ENCODE measurements at places on chromosomes 11 and 22.

- no peak for DNase-seq
These were observed 470.0 kb downstream of the BUD13 start for GRCh38 chr11:116302756-116303155.

DNA sequence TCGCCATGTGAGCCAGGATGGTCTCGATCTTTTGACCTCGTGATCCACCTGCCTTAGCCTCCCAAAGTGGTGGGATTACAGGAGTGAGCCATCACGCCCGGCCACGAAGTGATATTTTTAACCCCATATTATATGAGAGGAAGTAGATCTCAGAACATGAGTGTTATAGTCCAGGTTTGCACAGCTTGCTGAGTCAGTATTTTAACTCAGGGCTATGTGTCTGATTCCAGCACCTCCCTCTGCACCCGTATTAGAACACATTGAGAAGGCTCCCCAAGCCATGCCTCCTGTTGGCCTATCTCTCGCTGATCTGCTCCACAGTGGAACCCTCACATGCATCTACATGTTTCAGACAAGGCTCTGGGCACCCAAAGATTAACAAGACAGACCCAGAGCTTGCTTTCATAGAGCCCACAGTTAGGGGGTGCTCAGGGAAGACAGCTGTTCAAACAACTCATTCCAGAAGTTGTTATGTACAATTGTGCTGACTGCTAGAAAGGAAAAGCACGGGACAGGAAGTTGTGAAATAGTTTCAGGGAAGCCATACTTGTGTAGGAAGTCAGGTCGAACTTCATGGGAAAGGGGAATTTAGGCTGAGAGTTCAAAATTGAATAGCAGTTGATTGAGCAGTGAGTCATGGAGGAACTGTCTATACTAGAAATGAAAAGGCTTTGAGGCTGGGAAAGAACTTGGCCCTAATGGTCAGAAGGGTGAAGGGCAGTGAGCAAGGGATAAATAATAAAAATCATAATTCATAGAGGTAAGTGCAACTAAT is 49.3 kb upstream of the CLPB start:
- DNase-seq: no peak

DNA sequence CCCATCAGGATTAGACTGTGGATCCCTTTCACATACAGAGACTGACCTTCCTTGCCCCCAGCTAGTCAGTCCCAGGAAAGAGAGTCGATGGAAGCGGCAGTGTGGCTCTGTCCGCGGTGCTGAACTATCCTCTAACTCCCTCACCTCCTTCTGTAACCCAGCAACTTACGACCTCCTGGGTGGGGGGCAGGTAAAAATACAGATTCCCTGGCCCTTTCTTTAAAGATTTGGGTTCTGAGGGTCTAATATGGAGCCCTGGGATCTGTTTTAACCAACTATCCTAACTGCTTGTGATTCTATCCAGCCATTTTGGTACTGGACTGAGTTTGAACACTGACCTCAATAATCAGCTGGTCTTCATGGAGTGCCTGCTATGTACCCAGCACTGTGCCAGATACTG is 23.2 kb downstream of the MFNG start:
- DNase-seq: no peak

- DNase-seq: no peak
These were observed 1003.3 kb upstream of the CCDC90B start for GRCh38 chr11:84289381-84289906.

DNA sequence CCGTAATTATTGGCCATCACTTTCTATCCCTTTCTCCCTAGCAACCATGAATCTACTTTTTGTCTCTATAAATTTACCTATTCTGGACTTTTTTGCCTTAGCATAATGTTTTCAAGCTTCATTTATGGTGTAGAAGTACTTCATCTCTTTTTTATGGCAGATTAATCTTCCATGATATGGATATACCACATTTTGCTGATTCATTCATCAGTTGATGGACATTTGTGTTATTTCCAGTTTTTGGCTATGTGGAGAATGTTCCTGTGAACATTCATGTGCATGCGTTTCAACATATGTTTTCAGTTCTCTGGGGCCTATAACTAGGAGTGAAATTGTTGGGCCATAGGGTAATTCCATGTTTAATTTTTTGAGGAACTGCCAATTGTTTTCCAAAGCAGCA is 12.8 kb downstream of the CAPN1 start:
- no peak for DNase-seq

- DNase-seq: no peak
These were observed 5.2 kb downstream of the DGAT2 start for GRCh38 chr11:75773595-75774353.

DNA sequence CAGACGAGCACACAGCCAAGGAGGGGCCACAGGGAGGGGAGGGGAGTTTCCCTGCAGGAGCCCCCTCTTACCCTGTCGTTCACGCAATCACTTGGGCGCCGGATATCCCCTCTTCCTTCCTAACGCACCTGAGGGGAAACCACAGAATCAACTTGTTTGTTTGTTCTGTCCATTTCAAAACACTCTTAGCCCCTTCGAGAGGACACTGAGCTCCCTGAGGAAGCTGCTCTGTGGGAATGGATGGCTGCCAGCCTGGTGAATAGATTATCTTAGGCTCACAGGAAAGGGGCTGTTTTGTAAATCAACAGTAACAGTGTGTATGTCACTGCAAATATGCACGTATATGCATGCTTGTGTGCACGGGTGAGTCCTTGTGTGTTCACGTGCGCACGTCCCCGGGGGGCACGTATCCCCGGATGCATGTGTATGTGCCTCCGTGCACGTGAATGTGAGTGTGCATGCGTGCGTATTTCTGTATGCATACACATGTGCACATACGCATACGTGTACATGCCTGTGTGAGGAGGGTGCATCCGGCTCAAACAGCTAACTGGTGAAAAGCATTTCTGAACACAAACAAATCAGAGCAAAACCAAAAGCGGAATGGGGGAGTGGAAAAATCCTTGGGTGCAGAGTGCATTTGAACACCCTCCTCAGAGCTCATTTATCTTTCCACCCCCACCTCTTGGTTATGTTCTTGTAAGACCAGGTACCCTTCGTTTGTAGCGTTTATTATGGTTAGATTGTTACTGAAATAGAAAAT is 7.2 kb downstream of the ARSA start:
- DNase-seq: no peak

GRCh38 chr11:57638005-57638781 is 11.5 kb downstream of the YPEL4 start:
- DNase-seq: no peak

DNA sequence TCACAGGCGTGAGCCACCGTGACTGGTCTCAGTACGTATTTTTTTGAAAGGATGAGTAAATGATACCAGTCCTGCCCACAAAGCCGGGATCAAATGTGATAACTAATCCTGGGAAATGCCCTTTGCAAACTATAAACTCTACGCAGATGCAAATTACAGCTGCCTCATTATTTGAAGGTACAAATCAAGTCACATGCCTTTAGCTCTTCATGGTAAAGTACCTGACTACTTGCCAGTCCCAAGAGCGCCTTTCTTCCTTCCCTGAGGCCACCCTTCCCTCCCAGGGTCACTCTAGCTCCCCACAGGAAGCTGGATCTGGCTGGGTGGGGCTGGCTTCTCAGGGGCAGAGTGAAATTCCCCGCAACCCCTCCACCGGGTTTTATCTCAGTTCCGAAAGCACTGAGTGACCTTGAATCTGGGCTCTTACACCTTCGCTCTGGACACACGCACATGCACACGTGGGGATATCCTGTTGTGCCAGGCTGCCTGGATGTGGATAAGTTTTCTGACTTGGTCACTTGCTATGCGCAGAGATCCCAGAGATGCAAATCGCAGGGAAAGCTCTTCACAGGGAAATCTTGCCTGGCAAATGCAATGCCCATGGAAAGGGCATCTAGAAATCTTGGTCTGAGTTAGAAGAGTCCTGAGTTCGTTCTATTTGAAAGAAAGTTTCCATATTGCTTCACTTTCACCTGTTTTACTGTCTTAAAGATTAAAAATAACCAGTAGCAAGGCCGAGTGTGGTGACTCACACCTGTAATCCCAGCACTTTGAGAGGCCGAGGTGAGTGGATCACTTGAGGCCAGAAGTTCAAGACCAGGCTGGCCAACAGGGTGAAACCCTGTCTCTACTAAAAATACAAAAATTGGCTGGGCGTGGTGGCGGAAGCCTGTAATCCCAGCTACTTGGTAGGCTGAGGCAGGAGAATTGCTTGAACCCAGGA is 8.5 kb downstream of the A4GALT start:
- DNase-seq: no peak

DNA sequence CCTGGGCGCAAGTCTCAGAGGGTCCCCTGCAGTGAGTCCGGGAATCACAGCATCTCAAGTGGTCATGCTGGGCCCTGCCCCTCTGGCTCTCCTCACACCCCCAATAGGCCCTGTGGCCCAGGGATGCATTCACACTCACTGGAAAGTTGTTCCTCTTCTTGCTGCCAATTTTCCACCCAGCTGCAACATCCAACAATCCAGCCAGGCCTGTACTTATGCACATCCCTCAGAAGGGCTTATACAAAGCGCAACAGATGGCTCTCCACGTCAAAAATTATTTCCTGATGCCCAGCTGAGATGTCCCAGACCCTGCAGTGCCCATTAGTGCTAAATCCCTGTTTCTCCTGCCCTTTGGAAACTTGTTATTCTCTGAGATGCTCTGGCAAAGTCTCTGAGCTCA is 407.8 kb upstream of the NARS2 start:
- no peak for DNase-seq

- DNase-seq: no peak
These were observed at the start of gene INSC for GRCh38 chr11:15114501-15115475. TSS of gene INSC (plus strand) at chr11:15114923. CDS start at chr11:15149175, 34,252 bp downstream.

DNA sequence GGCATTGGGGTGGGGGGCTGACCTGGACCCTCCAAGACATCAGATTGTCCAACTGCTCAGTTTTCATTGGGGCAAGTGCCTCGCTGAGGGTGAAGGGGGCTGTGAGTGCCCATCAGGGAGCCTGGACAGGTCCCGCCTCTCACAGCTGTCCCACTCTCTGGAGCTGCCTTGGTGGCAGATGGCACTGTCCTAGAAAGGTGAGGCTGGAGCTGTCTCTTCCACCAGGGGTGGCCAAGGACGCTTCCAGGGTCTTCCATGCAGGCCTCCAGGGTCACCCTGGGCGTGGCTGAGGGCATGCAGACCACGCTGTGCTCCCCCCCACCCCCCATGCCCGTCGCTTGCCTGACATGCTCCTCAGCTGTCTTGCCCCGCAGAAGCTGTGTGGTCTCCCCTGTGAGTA is 53.5 kb upstream of the CCDC188 start:
- no peak for DNase-seq

- no peak for DNase-seq
These were observed 44.0 kb upstream of the AKIP1 start for GRCh38 chr11:8867035-8867434.

- DNase-seq: no peak
These were observed 489.3 kb downstream of the NTM start for GRCh38 chr11:131859538-131860210.

DNA sequence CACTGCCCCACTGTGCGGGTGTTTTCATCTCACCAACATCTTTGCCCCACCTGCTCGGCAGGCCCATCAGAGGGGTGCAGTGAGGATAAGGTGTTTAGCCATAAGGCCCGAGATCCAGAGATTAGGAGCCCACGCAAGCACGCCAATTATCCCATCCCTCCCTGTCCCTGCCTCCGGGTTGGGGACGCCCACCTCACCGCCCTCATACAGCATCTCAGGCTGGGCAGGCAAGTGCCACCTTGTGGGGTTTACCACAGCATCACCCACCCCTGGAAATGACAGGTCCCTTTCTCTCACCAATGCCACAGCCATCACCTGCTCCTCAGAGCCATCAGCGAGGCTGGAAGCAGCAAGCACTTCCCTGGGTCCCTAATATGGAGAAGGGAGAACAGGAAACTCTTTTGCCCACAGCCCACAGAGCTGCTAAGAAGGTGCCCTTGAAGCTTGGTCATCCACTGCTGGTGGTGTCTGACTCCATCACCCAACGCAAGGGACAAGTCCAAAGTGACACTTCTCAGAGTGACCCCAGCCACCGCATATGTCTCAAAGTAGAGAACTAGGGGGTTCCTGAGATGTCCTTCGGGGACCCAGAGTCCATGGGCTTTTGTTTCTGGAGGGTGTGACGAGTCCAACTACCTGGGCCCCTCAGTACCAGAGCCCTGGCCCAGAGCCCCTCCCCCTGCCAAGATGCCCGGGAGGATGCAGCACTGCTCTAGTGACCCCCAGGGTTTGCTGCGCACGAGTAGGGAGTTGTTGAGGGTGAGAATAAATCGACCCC is 15.8 kb downstream of the VPS37C start:
- DNase-seq: no peak

DNA sequence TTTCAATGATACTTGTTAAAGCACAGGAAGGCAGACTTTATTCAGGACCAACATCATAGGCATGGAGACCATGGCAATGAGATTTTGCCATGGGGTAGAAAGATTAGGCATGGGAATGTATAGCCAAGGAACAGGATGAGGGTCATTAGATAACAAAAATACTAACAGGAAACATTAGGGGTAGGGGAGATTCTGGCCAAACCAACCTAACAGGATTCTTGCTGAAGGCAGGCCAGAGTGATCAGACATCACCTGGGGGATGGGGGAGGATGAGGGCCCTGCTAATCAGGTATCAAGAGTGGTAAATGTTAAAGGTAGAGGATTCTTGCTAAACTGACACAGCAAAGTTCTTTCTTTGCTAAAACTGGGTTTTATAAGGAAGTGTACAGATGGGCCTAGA is 481.8 kb downstream of the ETS1 start:
- DNase-seq: no peak

DNA sequence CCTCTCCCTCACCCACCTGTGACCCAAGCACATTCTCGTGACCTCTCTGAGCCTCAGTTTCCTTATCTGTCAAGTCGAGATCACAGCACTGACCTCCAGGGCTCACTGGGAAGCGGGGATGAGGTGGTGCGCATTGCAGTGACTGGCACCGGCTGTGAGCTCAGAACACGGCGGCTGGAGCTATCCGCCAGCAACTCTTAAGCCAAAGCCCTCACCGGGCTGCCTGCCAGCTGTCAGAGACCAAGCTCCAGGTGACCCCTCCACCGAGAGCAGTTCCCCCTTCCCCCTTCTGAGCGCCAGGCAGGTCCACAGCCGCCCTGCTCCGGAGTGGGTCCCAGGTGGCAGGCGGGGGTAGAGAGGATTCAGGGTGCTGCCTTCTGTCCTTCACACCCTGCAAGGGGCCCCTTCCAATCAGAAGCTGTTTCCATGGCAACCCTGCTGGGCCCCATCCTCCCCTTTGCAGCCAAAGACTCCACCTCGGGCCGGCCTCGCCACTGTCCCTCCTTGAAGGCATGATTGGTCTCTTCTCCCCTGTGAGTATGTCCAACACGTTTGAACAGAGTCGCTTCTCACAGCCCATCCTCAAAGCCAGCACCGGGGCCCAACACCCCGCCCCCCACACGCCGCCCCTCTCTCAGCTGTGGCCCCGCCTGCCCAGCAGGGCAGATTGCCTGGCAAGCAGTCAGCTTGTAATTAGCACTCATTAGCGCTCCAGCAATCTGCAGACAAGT is 98.7 kb downstream of the WNT7B start:
- no peak for DNase-seq

- DNase-seq: no peak
These were observed 42.6 kb upstream of the P4HA3 start for GRCh38 chr11:74354036-74354435.

DNA sequence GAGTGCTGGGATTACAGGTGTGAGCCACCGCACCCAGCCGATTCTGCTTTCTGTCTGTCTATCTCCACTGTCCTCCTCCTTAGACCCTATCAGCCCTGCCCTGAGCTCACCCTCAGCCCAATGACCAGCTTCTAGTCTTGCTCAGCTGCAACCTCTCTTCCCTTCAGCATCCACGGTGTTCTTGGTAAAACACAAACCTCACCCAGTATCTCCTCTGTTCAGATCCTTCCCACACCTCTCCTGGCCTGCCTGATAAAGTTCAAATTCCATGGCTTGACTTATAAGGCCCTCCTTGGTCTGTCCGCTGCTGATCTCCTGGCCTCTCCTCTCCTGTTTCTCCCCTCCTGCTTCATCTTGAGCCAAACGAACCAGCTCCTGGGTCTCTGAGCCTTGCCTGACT is 14.5 kb upstream of the NCF4 start:
- no peak for DNase-seq

Data from activated naive CD4-positive, alpha-beta T cell (primary cell).